ENCODE measurements at places on chromosomes 13 and 19.

- DNase-seq: no peak
These were observed 8.6 kb downstream of the KDM4B start for GRCh38 chr19:4977299-4978174.

DNA sequence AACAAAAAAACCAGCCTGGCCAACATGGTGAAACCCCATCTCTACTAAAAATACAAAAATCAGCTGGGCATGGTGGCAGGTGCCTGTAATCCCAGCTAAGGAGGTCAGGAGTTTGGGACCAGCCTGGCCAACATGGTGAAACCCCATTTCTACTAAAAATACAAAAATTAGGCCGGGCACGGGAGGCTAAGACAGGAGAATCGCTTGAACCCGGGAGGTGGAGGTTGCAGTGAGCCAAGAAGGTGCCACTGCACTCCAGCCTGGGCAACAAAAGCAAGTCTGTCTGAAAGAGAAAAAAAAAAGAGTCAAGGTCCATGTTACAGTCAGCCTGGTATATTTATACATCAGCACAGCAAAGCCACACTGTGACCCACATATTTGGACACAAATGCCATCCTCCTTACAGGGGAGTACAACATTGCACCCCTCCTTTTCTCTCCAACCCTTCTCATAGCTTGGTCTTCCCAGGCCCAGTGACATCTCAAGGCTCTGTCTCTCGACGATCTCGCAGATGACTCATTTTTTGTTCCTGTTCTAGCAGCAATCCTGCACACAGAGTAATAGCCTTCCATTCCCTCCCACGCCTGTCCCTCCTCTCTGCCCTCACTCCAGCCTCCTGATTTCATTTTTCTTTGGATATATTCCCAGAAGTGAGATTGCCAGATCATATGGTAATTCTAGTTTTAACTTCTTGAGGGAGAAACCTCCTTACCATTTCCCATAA, 21.0 kb upstream of the DPP9 start:
- no peak for DNase-seq

DNA sequence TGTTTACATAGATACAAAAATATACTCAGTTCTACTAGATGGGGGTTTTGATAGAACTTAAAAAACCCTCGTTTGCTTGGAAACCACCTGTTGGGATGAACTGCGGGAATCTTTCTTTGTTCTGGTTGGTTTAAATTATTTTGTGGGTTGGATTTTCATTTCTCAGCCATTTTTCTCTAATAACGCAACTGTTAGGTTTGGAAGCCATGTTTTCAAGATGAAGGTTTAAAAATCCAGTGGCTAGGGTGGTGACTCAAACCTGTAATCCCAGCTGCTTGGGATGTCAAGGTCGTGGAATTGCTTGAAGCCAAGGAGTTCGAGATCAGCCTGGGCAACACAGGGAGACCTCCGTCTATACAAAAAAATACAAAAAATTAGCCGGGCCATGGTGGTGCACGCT, 1.6 kb downstream of the URI1 start:
- no peak for DNase-seq

DNA sequence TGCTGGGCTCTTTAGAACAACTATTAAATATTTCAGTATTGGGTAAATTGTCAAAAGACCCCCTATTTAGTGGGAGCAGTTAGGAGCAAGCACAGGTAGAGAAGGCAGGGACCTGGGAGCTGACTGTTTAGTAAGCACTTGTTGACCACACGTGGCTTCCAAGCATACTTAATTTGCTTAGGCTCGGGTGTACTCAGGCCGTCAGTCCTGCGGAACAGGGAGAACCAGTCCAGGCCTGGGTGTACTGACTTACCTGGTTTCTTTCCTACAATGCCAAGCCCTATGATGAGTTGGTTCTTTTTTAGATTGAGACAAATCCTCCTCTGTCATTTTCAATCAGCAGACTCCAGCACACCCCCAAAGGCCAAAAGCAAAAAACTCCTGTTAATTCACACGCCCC, 90.0 kb downstream of the WDFY2 start:
- DNase-seq: peak; percentile 48

GRCh38 chr13:42168496-42168895, 103.5 kb upstream of the AKAP11 start:
- DNase-seq: no peak

GRCh38 chr13:94031609-94032008, 447.9 kb downstream of the DCT start:
- DNase-seq: no peak

DNA sequence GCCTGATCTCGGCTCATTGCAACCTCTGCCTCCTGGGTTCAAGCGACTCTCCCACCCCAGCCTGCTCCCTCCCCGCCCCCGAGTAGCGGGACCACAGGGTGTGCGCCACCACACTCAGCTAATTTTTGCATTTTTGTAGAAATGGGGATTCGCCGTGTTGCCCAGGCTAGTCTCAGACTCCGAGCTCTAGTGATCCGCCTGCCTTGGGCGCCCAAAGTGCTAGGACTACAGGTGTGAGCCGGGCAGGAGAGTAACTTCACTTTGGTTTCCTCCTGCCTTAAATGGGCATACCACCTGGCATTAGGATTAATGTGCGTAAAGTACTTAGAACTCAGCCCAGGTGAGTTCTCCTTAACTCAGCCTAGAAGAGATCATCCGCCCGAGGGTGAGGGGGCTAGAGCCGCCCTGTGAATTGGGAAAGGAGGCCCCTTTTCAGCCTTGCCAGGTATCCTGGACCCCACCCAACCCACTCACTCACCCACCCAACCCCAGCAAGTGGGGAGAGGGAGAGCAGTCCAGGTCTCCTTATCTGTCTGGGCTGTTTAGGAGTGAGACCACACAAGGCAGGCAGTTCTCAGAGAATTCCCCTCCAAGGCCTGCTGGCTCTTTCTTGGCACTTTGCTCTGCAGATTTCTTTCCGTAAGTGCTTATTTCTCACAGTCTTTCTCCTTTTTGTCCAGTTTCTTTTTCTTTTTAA, 1.2 kb upstream of the ZFP36 start:
- no peak for DNase-seq

DNA sequence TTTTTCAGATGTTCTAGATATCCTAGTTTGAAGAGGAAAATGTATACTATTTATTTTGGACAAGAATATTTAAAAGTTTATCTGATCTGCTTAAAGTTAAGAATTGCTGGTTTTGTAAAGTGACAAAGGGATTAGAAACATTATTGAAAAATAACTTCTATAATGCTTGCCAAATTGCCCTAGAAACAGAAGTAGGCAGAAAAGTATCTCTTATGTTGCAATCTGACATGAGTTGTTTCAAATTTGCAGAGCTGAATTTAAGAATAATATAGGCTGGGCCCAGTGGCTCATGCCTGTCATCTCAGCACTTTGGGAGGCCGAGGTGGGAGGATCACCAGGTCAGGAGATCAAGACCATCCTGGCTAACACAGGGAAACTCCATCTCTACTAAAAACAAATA, 777.1 kb downstream of the LIG4 start:
- DNase-seq: no peak

DNA sequence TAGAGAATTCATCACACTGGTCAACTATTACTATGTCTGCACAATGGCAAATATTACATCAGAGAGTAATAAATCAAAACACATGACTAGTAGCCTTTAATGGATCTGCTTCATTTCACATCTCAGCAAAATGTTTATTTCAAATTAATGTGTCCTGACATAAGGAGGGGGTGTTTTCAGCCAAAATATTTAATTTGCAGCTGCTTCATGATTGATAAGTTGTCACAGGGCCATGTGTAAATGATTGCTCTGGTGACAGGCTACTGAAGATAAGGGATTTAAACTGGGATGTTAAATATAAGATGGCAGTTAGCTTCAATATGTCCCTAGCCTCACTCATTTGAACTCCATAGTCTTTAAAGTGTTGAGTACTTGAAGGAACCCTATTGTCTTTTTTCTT, 303.3 kb downstream of the OXGR1 start:
- DNase-seq: no peak

GRCh38 chr13:78680576-78681350, 21.8 kb upstream of the OBI1 start:
- DNase-seq: no peak

Measured in iPS-NIHi11 (cell line).